ENCODE measurements at places on chromosomes 3 and 15.

DNA sequence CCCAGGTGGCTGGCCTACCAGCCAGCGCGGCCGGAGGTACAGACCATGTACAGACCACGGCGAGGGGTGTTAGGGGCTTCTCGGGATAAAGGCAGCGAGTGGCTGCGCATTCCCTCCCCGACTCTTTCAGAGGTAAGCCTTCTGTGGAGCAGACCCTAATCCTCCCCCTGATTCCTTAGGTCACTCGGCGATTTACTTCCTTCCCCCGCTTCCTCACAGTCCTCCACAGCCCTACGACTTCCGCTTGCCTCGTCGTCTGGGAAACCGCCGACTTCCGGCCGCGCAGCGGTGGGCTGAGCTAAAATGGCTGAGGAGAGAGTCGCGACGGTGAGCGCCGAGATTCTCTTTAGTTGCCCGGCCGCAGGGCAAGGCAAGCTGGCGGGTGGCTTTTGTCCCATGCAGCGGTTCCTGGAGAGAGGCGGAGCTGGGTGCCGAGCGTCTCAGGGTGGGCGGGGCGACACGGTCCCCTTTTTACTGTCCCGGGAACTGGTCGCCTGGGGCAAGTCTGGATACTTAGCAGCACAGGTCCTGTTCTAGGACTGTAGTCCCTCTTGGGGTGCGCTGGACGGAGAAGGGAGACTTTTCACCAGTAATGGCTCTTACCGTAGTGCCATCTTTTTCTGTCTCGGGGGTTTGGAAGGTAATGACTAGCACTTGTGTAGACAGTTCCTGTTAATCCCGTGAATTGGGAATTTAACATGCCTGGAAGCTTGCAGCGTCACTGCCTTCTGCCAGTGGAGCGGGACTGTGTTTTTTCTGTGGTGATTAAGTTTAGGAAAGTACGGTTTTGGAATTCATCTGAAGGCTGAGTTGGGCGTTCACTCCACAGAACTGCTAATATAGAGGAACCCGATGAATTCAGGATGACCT, at the start of the genes BBS4 and HIGD2B:
Gene BBS4, plus strand, starts transcription at position 283 of the 870 bp plus-strand sequence. Its CDS starts 21 bp downstream, at position 304.
Gene HIGD2B, minus strand, starts transcription at position 258 of the 870 bp plus-strand sequence. CDS start 9,808 bp downstream, outside the sequence.
- peak; percentile 79 for DNase-seq

DNA sequence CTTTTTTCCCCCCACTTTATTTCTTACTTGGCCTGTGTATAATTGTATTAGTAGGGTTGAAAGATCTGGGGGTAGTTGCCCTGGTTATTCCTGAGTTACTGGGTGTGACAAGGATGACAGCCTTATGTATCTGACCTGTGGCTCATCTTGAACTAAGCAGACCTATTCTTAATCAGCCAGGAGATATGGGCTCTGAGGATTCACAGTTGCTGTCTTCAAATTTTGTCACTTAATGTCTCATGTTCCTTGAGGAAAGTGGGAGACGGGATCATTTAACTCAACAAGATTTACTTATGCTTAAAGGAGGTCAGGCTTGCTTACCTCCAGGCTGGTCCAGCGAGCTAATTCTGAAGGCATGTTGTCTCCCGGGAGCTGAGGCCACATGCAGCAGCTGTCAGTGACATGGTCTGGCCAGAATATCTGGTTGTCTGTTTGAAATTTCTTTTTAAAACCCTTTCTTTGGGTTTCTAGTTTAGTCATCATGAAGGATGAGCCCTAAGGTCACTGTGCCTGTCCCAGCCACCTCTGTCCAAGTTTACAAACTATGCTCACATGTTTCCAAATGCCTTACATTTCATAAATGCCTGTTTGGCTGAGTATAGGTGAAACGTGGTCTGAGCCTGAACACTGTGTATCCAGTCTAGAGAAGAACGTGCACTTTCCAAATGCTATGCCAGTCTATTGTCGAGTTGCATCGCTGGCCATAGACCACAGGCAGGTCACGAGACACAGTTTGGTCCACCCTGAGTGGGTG, 26.8 kb downstream of the LRTM1 start:
- no peak for DNase-seq

DNA sequence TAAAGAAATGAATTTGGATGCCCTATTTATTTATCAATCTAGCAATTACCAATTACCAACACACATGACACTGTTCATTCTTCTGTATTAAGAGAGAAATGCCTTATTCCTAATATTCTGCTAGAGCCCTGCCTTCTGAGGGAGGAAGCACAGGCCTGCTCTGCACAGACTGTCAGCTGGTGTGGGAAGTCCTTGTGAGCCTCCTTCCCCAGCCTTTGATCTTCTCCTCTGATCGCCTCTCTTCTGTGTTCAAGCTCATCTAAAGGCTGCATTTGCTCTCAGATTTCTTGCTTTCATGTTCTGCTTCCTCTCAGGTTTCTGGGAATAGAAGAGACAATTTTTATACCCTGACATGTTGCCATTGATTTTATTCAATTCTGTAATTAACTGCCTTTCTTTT, 290.6 kb upstream of the UMPS start:
- no peak for DNase-seq

DNA sequence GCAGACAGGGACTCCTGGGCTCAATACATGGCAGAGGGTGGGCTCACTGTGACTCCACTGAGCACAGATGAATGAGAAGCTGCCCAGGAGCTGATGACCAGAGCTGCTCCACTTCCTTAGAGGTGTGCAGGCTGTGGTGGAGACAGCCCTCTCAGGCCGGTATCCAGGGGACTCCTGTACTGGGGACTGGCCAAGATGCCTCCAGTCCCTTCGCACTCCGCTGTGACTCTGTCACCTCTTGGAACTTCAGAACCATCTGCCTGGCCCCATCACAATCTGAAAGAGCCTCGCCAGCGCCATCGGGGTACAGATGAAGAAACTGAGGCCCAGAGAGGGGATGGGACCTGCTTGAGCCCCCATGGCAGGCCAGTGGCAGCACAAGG, 111.2 kb downstream of the ETFA start:
- DNase-seq = no peak

- DNase-seq = no peak
Observed at GRCh38 chr3:178238179-178238578, 298.1 kb upstream of the KCNMB2 start.

DNA sequence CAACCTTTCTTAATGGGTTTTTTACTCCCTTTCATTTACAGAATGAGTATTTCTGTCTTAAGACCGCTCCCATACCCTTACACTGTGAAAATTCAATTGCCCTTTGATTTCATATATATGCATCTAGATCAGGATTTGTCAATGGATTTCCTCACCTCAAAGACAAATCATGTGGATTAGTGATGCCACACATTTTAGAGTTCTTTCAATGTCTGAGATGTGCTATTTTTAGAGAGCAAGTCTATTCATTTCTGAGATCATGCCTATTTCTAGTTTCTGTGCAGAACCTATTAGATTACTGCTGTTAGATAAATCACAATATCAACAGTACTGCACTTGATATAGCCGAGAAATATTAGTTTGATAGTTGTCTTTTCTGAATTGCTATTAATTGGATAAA, 137.3 kb downstream of the GABRB3 start:
- no peak for DNase-seq

DNA sequence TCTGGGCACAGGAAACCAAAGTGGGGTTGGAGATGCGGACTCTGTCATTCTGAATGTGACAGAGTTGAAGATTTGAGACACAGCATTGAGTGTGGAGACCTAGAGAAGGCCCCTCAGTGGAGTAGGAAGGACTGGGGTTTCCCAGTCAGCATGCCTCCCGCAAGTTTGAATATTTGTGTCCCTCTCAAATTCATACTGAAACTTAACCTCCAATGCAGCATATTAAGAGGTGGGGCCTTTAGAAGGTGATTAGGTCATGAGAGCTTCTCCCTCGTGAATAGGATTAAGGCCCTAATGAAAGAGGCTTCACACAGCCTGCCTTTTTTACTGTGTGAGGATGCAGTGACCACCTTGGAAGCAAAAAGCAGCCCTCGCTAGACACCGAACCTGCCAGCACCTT, 8.0 kb downstream of the HDDC3 start:
- DNase-seq = no peak

DNA sequence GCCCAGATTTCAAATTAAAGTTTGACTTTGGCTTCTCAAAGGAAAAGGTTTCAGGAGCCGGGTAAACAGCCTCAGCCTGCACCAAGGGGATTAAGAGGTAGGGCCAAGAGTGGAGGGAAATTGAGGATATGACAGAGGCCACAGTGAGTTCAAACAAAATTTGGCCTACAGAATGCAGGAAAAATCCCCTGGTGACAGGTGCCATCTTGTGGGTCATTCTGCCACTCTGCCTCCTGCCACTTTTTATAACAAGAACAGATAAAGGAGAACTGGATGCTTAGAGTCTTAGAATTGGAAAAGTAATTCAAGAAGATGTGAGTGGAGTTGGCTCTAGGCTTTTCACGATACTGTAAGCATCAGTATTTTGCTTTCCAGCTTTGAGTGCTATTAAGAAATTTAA, 253.2 kb downstream of the NR2F2 start:
- no peak for DNase-seq

DNA sequence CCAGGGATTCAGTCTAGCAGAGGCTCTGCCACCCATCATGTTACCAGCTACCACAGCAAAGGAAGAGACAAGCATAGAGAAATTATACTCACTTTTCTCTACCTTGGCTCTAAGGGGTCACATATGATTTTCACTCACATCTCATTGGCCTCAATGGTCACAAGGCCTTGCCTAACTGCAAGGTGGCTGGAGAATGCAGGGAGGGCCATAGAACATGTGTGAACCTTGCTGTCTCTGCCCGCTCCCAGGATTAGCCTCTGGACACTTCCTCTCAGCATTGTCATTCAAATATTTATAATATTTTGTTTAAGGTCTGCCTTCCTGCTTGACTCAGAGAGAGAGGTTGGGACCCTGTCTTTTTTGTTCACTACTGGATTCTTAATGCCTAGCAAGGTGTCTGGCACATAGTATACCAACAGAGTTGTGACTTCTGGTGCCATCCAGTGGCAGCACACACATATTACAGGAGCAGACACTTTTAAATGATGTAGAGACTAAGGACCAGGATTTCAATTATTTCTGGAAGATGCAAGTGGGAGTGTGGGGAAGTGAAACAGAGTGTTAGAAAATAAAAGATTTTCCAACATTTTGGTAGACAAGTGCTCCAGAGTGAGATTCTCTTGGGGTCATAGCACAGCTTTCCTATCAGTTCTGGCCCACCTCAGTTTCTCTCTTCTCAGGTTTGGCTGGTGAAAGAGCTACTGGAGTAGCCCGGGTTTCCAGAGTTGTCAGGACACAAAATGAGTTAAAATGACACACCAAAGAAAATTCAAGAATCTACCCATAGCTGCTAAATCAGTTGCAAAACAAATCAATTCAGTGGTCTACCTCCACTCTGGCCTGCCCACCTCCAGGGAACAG, 119.0 kb upstream of the RASGRP1 start:
- peak; percentile 45 for DNase-seq

DNA sequence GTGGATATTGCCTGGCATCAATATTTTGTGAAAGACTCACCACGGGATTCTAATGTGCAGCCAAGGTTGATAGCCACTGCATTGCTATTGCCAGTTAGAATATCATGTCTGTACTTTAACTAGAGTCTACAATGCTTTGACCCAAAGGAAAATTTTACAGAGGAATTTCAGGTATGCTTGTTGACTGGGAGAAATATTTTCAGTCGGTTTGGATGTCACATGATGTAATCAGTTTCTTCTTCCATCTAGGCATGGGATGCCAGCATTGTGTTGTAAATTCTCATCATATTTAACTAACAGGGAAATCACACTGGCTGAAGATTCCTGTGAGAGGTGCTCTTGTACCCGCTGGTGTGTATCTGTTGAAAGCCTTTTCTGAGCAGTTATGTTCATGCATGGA, 508.9 kb upstream of the ADAMTS9 start:
- DNase-seq = no peak

DNA sequence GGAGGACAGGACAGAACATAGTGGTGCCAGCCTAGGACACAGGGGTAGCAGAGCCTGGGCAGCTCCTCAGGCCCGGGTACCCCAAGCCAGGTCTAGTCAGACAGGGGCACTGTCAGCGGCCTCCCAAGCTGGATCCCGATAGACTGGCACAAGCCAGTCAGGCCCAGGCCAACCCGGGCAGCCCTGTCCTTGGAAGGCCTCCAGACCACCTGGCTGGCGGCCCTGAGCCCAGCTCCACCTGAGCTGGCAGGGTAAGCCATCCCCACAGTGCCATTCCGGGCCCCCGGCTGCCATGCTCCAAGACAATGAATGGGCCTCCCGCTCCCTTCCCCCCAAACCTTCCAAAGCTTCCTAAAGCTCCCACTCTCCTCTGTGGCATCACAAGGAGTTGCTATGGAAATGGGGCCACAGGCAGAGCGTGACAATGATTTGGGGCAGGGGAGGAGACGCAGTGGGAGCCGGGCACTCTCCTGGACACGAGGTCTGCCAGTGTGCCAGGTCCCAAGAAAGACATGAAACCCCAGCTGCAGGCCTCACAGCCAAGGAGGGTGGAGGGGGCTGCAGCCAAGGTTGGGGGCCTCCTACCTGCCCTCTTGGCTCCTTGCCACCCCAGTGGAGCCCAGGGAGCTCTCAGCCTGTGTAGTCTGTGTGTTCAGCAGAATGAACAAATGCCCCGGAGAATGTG, 165.6 kb upstream of the LINGO1 start:
- DNase-seq = no peak

DNA sequence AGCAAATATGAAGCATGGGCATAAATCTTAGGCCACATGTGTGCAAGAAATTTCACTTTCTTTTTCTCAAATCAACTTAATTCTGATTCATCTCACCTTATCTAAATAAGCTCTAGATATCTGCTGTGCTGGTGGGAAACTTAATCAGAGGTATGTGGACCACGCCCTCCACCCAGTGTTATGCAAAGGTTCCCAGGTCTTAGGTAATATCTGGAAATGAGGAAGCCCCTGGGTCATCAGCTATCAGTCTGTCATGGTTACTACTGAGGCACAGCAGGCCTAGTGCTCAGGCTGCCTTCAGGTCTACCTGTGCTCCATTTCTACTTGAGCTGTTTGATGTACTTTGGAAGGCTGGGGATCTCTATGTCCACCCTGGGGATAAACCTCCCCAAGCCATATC, 134.4 kb upstream of the KCNH8 start:
- no peak for DNase-seq

GRCh38 chr15:62625429-62626033, 417.0 kb upstream of the TPM1 start:
- no peak for DNase-seq

DNA sequence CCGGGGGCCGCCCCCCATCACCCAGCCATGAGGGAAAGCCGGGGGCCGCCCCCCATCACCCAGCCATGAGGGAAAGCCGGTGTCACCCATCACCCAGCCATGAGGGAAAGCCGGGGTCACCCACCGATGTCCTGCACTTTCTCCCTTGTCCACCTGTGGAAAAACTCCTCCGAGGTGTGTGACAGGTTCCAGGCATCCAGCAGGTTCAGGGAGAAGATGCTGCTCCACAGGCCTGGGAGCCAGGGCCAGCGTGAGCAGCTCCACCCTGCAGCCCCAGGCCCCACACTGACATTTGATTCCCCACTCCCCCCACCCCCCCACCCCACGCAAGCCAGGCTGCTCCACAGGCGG, 15.5 kb upstream of the EHD4 start:
- no peak for DNase-seq
